Esophagus squamous epithelium (tissue), 5 donors: ENCODE measurements at places on chromosomes 6 and 20.

DNA sequence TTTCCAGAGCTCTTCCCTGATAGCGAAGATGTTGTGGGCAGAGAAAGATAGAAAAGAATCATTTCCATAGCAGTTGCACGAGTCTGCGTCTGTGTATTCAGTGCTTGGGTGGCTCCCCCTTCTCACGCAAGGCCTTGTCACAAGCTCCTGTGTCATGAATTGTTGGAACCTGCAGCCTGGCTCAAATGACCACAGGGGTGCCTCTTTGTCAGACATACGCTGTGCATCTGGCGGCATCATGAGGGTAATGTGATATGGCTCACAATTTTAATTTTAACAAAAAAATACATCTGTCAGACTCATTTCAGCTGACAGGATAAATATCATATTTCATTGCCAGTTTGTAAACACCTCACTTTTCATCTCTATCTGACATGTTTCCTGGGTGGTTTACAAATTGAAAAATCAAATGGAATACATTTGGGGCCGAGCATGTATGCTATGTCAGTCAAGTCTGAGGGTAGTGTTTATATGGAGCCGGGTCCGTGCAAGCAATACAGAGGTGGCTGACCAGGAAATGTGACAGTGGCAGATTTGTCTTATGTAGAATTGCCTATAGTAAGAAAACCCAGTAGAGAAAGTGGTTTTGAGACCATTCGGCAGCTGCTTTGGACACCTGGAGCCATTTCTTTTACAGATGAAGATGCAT, 90.9 kb downstream of the CAP2 start:
- no peak for DNase-seq

- no peak for DNase-seq
Measured at GRCh38 chr6:106561686-106562405, 67.5 kb downstream of the RTN4IP1 start.

- no peak for DNase-seq
Measured at GRCh38 chr6:99745651-99746050, 139.0 kb downstream of the PRDM13 start.

DNA sequence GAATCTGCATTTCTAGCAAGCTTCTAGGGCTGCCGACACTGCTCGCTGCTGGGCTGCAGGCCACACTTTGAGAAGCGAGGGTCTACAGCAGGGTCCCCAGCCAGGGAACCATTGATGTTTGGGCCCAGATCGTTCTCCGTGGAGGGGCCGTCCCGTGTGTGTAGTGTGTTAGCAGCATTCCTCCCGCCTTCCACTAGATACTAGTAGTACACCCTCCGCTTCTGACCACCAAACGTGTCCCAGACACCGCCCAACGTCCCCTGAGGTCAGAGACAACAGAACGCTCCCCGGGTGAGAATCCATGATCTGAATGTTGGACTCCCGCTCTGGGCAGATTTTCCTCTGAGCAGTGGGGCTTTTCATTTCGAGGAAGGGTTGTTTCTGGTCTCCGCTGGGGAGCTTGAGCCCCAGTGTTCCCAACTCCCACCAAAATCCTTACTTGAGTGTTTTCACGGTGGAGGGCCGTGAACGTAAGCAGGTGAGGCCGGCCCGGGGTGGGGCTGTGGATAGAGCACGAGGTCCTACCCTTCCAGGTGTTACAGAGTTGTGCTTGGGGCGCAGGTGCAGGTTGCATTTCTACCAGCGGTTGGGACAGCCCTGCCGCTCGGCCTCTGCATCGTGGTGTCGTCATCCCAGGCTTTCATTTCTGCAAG, 124.6 kb downstream of the SYCP2 start:
- no peak for DNase-seq

- DNase-seq = no peak
Measured at GRCh38 chr20:38665506-38666285, 58.6 kb upstream of the SLC32A1 start.

DNA sequence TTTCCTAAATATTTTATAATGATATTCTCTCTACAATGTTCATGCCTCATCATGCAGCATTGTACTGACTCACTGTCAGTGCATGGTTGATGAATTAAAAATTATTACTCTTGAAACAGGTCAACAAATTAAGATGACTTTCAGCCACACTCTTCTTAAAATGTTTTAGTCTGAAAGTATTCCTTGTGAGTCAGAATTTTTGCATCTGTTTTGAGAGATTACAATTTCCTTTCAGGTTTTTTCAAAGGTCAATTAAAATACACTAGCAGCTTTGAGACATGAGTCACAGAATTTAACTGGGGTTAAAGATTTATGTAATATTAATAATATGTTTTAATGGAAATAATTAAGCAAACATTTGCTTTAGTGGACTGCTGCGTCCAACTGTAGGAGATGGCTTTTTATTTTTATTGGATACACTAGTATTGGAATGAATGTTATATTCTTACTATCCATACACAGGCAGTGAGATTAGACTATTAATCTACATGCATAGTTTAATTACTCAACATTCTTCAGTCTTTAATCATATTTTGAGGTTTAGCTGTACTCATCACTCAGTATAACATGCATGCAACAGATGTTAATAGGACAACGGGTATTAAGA, 9.7 kb downstream of the COL12A1 start:
- DNase-seq = no peak

DNA sequence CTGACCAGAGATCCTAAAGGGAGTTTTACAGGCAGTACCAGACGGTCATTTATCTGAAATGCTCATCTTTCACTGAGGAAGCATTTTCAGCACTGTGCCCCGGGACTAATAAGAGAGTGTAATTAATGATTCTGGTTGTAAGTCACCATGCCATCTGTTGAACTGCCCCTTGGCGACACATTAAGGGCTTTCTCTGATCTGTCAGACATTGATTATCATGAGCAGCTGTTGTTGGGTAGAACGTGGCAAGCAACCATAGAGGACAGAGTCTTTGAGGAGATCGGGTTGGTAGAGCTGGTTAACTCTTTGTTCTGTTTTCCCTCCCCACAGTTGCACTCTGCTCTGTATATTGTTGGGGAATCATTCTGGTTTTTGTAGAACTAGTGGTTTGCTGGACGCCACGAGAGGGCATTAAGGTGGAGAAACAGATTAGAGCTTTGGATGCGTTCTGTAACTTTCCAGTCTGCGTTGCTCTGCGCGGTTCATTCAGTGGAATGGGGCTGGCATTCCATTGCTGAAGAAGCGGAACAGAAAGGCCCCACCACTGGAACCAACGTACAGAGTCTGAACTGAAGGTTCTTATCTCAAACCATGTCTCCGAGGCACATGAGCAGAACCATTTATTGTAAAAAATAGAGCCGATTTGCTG, 34.3 kb downstream of the RPRD1B start:
- DNase-seq = no peak

GRCh38 chr6:109059571-109060021, 35.0 kb downstream of the SESN1 start:
- no peak for DNase-seq

DNA sequence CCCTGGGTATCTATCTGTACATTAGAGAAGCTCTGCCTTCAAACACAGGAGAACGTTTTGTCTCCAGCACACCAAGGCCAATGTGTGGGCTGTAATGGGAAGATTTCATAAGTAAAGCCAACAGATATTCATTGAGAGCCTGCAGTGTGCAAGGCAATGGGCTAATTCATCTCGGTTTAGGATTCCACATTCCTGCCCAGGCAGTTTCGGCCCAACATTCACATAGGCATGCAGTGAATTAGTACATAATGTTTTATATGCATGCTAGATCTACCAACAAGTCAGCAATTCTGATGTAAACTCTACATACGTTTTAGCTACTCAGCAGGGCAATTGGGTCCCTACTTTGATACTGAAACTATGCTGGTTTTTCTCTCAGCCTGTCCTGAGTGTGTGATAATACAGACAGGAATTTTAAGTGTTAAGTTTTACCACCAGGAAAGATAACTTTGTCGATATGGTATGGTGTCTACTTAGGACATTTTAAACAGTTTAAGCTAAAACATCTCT, 46.9 kb upstream of the NAA20 start:
- no peak for DNase-seq

DNA sequence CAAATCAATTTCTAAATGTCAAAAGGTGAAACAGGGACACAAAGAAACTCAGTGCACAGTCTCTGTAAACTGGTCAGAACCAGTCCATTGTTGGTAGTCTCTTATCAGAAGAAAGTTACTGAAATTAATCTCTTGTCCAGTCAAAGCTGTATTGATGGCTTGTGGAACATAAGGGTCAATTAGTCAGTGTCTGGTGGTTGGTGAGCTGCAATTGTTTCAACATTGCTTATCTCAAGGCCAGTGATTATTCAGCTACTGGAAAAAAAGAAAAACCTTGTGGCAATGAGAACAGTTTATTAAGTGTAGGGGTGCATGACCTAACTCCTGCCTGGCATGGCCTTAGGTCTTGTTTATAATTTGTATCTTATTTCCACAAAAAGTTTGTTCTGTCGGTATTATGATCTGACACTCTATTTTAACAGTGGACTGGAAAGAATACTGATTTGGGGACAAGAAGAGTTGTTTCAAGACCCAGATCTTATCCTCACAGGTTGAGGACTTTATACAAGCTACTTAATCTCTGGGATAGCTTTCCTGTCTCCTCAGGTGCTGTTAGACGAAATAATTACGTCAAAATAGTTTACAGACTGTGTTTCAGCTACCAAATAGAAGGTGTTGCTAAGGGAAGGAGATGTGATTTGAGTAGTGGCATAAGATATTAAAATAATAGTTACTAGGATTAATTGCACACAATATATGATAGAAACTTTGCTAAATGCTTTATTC, 520.0 kb upstream of the IRAK1BP1 start:
- no peak for DNase-seq

- no peak for DNase-seq
Measured at GRCh38 chr6:131288214-131288613, 152.9 kb downstream of the AKAP7 start.

DNA sequence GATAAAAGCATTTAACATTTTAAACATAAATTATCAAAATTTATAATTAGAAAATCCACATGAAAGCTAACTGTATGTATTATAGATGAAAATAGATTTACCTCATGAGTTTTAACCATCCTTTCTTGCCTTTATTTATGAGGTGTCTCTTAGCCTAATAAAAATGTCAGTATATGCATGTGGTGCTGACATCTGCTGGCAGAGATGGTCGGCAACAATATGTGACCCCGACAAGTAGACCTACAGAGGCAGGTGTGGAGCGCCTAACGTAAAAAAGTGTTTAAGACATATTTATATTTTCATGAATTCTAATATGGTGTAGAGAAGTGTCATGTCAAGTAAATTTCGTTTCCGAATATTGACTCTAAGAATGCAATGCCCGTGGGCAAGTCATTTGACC, 149.0 kb upstream of the FUT9 start:
- DNase-seq = no peak

GRCh38 chr6:149476789-149477455, 7.9 kb downstream of the ZC3H12D start:
- no peak for DNase-seq

DNA sequence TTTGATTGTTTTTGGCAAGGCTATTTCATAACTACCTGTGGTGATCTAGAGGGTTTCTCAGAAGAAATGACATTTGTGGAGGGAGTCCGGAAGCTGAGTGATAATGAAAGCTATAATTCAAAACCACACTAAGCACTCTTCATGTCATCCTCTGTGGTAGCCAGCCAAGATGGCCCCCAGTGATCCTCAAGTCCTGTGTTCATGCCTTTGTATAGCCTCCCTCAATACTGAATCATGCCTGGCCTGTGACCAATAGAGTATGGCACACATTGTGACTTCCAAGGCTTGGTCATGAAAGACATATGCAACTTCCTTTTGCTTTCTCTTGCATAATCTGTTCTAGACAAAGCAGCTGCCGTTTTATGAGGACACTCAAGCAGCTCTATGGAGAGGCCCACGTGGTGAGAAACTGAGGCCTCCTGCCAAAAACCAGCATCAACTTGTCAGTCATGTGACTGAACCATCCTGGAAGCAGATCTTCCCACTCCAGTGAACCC, 12.8 kb upstream of the DNAAF9 start:
- DNase-seq = no peak

DNA sequence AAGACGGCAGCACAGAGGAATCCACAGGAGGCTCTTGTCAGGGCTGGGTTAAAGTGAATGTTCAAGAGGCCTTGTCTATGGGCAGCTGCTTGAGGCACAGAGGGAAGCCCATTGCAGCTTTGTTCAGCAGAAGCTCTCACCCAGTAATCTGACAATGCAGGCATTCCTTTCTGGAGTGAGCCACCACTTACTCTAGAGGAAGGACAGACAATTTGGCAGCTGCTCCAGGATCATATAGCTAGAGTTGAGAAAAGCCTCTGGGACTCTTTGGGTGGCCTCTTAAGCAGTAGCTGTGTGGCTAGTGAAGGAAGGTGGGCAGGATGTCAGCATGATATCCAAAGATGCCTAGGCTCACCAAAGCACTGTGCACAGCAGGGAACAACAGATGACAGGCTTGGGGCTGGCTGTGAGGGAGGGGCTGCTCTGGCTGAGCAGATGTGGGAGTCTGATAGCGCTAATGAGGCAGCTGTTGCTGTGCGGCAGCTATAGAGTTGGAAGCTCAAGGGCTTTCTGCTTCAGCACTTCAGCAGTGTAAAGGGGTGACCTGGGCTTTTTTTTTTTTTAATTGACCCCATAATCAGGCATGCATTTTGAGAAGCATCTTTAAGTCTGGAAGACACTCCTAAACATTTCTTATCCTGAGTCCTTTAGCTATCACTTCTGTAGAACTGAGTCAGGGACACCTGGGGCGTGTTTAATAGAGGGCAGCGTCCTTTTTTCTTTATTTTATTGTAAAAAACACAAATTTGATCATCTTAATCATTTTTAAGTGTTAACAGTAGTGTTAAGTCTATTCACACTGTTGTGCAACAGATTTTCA, 27.2 kb downstream of the CMTR1 start:
- no peak for DNase-seq

DNA sequence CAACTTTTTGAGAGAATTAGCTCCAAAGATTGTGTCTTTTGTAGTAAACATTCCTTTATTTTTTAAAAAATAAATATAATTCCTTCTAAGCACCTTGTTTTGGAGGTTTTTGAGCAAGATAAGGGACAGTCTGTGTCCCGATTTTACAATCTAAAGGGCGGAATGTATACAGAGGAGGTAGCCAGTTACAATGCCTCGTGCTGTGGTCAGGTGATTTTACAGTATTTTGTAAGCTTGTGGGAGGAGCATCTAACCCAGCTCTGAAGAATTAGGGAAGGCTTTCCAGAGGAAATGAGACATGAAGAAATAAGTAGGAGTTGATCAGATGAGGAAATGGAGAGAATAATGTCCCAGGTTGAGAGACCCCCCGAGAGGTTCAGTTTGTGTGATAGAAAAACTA, 1.3 kb downstream of the HINT3 start:
- DNase-seq = no peak

GRCh38 chr20:45044601-45045000, 56.3 kb downstream of the KCNS1 start:
- no peak for DNase-seq
